ENCODE measurements at places on chromosomes 2 and 18.

DNA sequence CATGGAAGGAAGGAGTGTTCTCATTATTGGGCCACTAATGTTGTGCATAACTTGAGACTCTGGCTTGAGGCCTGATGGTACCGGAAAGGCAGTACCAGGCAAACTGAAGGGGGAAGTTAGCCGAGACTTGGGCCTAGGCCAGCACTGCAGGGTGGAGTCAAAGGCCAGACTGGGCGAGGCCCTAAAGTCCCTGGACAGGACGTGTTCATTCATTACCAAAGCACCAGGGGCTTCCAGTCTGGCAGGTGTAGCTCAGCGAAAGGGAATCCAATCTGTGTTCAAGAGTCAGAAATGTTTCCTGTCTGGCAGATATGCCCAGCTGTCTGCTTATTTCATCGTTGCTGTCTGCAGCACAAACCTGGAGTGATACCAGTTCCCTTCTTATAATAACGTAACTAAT is 4.7 kb upstream of the ITSN2 start:
- no peak for DNase-seq

GRCh38 chr2:215022418-215022817 is 116.0 kb downstream of the ABCA12 start:
- no peak for DNase-seq

- no peak for DNase-seq
Observed at GRCh38 chr2:215466097-215466909, 30.4 kb upstream of the FN1 start.

DNA sequence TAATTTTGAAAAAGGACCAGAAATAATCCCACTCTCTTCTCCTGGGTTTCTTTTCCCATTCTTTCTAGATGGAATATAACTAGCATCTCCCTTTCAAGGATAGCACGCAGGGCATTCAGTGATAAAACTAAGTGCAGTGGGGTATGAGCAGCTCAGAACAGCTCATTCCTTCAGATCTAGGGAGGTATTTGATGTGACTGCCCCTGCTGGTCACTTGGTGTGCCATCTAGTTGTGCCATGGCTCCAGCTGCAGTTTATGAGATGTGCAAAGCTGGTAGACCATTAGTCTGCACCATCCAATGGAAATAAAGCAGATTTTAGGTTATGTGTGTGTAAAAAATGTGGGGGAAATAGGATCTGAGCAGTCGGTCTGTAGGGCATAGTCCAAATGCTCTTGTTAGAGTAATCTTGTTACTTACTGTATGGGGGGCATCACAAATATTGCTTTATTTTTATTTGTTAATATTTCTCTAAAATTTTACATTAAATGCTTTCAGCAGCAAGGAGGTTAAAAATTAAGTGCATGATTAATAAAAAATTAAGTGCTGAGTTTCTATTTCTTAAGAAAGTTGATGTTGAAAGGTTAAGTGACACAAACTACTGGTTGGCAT is 38.9 kb downstream of the CTAGE1 start:
- DNase-seq: no peak

All from D721Med (cell line).